NCI-H2171 treated with DMSO at 0.1 percent for 48 hours (cell line): ENCODE measurements at places on chromosomes 11 and 22.

DNA sequence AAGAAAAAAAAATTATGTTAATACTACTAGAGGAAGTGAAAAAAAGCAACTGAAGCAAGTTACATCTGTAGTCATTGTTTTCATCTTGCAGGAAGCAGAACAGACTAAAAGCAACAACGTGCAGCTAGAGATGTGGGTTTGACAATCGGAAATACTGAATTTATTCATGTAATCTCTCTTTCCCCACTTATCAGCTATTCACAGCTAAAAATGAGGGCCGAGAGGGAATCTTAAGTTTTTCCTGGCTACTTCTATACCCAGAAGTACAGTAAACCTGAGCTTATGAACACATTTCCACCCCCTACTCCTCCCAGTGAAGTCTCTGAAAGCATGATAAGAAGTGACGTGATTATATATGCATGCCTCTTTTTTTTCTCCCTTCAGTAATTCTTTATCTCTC lies 116.5 kb downstream of the SPON1 start:
- DNase-seq: no peak

- DNase-seq: no peak
Observed at GRCh38 chr11:78299000-78299710, 110.4 kb downstream of the USP35 start.

DNA sequence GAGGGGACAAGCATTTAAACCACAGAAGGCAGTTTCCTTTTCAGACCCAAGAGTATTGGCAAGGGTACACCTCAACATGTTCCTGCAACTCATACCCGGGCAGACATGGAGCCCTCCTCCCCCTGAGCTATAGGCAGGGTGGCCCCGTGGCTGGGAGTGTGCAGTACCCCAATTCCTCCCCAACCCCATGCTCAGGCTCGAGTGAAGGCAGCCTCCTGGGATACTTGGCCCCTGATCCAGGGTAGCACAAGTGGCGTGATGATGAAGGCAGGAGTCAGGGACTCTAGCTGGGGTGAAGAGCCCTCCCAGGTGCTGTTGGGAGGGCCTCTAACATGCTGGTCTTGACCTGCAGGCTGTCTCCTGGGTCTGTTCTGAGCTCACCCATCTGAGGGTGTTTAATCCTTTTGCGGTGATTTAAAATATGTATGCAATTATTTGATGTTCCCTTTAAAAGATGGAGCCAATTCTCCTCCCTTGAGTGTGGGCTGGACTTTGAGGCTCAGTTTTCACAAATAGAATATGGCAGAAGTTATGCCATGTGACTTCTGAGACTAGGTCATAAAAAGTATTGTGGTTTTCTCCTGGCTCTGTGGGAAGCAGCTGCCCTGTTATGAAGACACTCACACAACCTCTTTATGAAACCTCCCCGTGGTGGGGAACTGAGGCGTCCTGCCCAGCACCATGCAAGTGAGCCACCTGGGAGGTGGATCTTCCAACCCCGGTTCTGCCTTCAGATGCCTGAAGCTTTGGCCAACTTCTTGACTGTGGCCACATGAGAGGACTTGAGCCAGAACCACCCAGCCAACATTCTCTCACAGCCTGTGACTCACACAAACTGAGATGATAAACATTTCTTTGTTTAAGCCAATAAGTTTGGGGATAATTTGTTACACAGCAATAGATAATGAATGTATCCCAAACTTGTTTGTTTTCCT lies 54.7 kb upstream of the NECTIN1 start:
- no peak for DNase-seq

DNA sequence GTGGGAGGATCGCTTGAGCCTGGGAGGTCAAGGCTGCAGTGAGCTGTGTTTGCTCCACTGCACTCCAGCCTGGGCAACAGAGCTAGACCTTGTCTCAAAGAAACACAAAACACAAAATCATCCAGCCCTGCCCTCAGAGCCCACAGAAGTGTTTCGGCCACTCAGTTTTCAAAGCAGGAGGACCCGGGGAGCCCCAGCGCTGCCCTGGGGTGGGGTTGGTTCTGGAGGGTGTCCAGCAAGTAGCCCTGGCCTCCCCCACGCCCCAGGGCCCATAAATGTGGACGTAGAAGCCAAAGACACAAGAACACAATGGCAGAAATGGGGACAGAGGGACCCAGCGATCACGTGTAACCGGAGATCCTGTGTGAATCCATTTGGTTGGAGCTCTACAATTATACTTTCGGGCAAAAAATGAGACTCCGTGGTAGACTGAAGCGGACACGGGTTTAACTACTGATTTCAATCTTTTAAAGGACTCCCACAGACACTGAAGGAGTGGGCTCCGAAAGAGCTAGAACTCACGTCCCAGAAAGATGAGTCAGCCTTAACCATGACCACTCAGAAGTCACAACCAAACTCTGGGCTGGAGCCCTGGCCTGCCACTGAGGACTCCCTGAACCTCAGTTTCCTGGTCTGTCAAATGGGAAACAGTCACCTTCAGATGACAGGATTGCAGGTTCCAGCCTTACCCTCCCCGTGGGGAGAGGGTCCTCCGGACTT lies 9.0 kb upstream of the CYTH4 start:
- DNase-seq: no peak

DNA sequence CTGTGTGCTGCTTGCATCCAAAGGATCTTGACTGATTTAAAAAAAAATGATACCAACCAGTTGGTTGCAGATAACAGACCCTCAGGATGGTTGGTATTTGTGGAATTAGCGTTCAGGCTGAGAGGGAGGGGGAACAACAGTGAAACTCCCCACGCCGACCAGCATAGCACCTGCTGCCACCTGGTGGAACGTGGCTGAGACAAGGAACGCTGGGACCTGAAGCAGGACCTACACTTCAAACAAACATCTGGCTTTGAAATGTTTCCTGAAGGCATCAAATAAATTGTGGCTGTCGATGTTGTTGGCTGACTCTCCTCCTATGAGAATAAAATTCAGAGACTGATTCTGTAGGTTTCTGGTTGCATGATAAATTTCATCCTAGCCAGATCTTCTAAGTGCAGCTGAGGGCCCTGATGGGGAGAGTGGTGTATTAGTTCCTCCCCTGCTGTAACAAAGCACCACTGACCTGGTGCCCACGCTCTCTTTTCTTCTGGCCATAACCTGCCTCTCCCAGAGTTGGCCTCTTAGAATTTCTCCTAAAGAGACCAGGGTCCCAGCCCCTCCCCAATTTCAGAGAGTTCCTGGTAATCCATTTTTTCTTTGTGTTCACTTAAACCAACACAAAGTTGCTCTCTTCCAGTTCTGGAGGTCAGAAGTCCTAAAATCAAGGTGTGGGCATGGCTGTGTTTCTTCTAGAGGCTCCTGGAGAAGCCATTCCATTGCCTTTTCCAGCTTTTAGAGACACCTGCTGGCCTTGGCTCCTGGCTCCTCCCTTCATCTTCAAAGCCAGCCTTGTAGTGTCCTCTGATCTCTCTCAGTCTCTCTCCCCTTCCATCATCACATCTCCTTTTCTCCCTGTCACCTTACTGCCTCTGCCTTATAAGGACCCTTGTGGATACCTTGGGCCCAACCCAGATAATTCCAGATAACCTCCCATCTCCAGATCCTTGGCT lies 17.3 kb downstream of the APOL2 start:
- DNase-seq: peak; percentile 50

DNA sequence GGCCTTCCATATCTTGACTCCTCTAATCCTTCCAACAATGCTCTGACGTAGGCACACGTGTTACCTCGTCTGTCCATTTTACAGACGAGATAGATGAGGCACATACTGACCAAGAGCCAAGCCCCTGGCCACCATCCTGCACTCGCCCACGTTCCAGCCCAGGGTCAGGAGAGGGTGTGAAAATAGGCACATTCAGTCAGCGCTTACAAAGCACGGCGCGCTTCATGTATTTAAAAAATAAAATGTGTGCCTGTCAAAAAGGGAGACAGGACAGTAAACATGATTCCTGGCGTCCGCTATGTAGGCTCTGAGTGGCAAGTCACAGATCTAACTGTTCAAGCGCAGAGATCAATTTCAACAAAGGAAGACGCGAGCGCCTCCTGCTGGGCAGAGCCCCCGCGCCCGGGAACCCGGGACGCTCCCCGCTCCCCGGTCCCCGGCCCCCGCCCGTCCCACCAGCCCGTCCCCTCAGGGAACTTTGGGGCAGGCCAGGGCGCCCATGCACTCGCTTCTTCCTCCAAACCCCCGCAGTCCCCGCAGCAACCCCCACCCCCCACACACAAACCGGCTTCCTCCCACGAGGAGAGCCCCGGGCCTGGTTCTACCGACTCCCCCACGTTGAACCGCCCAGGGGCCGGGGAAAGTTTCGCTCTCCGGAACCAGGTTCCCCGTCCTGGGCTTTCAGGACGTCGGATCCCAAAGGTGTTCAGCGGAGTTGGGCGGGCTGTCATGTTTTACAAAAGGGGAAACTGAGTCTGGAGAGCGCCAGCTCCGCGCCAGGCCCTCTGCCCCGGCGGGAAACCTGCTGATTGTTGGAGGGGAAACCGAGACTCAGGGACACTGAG lies 10.4 kb upstream of the C1QTNF6 start:
- DNase-seq: peak; percentile 67

- DNase-seq: no peak
Observed at GRCh38 chr11:115919341-115920091, 415.3 kb upstream of the CADM1 start.

DNA sequence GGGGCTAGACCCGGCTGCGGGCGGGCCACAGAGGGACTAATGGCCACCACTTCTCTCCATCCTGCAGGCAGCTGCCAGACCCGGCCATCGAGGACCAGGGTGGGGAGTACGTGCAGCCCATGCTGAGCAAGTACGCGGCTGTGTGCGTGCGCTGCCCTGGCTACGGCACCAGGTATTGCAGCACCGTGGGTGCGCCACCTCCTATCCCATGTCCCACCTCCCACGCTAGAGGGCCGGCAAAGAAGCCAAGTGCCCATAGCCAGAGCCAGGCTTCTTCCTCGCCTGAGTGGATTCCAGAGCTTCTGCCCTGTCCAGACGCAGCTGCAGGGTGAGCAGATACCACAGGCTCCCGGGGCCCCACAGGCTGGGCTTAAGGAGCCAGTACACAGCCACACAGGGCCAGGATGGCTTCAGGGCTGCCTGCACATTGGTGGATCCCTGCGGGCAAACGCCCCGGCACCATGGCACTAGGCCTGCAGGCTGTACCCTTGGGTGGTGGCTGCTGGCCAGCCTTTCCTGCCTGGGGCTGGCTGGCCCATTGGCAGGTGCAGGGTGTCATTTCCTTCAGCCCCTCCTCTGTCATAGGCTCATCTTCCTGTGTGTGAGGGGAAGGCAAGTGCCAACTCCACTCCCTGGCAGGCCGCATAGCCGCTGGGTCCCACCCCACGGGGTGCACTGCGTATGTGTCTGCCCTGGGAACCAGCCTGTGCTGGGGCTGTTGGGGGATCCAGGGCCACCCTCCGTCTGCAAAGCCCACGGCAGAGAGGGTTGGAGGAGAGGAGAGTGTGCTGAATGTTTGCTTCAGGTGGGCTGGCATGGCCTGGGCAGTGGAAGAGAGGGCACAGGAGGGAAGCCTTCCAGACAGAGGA lies 16.5 kb upstream of the DGCR8 start:
- DNase-seq: no peak

GRCh38 chr11:129440028-129440713 lies 64.5 kb downstream of the BARX2 start:
- DNase-seq: no peak

- DNase-seq: no peak
Observed at GRCh38 chr11:29300420-29300819, 716.4 kb downstream of the KCNA4 start.

DNA sequence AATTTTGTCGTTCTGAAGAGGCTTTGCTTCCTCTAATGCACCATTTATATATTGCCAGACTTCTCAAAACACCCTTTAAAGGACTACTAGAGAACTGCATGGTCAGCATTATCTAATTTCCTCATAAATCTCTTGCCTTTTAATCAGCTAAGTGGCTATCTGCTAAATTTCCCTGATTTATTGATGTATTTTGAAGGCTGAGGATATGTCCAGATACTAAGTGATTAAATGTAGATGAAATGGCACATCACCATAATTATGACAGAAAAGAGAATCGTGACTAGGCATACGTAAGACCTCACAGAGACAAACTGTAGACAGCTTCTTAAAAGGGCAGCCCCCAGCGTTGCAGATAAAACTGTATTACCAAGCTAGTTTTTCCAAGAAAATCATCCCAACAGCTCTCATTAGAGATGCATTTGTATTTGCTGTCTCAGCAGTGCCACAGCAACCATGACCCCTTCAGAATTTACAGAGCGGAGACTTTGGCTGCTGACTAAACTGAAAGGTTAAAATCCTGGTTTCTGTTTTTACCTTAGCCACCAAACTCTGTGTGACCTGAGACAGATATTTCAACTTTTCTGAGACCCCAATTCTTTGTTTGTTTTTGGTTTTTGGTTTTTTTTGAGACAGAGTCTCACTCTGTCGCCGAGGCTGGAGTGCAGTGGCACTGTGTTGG lies 67.1 kb upstream of the SLN start:
- no peak for DNase-seq

- DNase-seq: no peak
Observed at GRCh38 chr11:72974487-72975205, 160.4 kb downstream of the ATG16L2 start.

DNA sequence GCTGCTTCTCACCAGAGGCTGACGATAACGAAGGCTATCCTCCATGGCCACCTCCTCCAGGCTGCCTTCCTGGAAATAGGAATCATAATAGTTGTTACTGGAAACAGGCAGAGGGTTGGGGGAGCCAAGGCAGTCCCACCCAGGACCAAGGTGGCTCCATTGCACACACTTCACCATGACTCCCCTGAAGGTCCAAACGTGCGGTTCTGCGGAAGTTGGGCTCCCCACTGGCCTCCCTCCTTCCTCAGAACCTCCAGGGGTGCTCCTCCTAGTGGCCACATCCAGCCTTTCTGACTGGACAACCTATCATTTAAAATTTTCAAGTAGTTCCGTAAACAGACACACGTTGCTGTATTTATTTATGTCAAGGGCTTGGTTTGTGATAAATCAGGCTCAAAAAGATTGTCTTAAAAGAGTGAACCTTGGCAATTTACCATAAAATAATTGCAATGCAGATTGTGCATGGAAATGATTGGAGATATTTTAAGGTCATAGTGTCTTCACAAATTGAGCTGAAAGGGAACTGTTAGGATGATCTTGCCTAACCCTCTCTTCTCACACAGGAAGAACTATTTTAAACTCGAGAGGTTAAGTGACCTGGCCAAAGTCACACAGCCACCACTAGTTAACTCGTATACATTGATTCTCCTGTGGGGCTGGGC lies 1.4 kb upstream of the TCN2 start:
- DNase-seq: peak; percentile 18

- no peak for DNase-seq
Observed at GRCh38 chr11:64303109-64304031, 2.0 kb upstream of the ESRRA start.

DNA sequence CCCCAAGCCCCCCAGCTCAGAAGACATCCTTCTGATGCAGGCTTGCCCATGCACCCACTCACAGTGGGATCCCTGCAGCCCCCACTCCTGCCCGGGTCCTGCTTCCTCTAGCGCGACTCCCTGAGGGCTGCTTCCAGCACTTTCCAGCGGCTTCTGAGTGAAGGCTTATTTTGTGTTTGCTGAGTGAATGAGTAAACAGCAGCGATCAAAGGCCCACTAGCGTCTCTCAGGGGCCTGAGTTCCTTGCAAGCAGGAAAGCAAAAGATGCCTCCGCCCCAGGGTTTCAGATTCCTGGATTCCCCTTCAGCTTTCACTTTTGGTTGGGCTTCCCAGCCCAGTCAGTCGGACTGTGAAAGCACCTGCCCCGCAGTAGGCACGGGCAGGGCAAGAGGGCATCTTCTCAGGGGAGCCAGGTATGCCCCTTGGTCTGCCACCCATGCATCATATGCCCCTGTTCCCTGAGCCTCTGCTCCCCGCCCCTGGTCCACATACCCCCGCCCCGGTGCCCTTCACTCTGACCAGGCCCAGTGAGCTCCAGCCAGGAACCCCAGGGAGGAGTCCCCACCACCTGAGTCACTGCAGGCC lies 9.2 kb downstream of the FADD start:
- no peak for DNase-seq
